Spinal cord (tissue), 10 donors: ENCODE measurements at places on chromosomes 3 and 15.

GRCh38 chr3:32297366-32297765, 58.9 kb downstream of the CMTM8 start:
- DNase-seq = no peak

GRCh38 chr15:51768018-51768417, 16.6 kb downstream of the TMOD2 start:
- no peak for DNase-seq

- DNase-seq = peak; percentile 65
These were observed 279.4 kb upstream of the TLE3 start for GRCh38 chr15:70376929-70377691.

- no peak for DNase-seq
These were observed 7.9 kb upstream of the BNC1 start for GRCh38 chr15:83292317-83292716.

DNA sequence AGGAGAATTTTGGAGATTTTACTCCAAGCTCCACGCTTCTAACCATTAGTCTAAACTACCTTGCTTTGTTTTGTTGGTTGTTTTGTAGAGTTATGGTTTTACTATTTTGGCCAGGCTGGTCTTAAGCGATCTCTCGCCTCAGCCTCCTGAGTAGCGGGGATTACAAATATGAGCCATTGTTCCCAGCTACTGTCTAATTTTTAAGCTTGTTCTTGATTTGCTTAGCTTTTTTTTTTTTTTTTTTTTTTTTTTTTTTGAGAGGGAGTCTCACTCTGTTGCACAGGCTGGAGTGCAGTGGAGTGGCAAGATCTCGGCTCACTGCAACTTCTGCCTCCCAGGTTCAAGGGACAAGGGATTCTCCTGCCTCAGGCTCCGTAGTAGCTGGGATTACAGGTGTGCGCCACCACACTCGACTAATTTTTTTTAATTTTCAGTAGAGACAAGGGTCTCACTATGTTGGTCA, 28.5 kb downstream of the EFCAB12 start:
- no peak for DNase-seq

DNA sequence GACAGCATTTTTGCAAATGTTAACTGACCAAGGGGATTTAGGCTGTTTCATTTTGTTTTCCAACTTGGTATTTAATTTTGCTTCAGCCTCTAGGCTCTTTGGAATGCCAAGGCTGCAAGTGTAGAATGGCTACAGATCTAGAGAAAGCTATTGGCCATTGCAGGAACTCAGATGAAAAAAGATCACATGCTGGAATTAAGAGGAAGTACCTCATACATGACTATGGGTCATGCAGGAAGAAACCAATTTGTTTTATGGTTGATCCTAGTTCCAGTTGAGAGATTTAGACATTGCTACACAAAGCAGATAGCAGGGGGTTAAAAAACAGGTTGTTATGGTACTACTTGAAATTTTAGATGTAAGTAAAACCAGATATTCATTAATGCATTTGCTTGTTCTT, 12.7 kb upstream of the CLDN16 start:
- DNase-seq = no peak

DNA sequence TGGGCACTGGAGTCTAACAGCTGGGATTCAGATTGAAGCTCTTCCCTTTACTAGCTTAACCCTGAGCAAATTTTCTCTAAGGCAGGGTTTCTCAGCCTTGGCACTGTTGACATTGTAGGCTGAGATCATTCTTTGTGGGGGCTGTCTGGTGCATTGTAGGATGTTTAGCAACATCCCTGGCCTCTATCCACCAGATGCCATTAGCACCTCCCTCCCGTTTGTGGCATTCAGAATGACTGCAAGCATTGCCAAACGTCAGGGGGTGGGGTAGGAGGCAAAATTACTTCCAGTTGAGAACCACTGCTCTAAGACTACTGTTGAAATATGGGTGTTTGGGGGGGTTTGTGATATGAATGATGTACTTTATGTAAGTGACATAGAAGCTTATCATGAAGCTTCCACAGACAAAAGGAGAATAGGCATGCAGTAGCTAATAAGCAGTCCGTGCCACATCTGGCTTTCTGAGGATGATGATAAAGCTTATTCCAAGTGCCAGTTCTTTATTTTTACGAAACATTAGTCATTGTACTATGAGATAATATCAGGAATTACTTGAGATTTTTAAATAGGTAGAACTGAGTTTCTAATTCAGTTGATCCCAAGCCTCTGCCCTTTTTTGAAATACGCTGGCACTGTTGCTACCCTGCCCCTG, 39.3 kb downstream of the NKIRAS1 start:
- peak; percentile 76 for DNase-seq

- DNase-seq = no peak
These were observed 50.7 kb upstream of the RAD18 start for GRCh38 chr3:9013782-9014563.

- DNase-seq = no peak
These were observed 26.4 kb downstream of the FAH start for GRCh38 chr15:80179025-80179759.

DNA sequence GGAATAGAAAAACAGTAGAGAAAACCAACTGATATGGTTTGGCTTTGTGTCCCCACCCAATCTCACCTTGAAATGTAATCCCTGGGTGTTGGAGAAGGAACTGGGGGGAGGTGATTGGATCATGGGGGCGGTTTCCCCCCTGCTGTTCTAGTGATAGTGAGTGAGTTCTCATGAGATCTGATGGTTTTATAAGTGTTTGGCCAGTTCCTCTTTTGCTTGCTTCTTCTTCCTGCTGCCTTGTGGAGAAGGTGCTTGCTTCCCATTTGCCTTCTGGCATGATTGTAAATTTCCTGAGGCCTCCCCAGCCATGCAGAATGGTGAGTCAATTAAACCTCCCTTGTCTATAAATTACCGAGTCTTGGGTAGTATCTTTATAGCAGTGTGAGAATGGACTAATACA, 48.4 kb downstream of the EOMES start:
- no peak for DNase-seq

- DNase-seq = no peak
These were observed 19.5 kb downstream of the DUSP7 start for GRCh38 chr3:52036829-52037228.

GRCh38 chr3:147117631-147118030, 288.7 kb downstream of the ZIC4 start:
- no peak for DNase-seq

GRCh38 chr15:51623386-51623938, 891 bp upstream of the DMXL2 start:
- DNase-seq = peak; percentile 13

DNA sequence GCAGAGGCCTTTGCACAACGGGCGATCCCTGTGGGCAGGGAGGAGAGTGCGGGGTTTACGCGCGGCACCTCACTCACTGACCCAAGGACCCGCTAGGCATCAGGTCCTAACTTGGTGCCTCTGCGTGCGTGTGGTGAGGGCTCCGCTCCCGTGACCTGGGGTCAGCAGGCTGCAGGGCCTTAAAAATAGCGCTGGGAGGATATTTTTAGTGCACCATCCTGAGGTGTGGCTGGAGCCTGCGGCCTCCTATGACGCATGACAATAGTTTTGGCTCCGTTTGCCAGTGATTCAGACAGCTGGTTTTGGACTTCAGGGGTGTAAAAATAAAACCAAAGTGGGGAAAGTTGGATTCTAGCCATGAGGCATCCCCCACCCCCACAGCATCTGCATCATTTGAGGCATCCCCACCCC, 139.0 kb downstream of the FAM43A start:
- DNase-seq = no peak

DNA sequence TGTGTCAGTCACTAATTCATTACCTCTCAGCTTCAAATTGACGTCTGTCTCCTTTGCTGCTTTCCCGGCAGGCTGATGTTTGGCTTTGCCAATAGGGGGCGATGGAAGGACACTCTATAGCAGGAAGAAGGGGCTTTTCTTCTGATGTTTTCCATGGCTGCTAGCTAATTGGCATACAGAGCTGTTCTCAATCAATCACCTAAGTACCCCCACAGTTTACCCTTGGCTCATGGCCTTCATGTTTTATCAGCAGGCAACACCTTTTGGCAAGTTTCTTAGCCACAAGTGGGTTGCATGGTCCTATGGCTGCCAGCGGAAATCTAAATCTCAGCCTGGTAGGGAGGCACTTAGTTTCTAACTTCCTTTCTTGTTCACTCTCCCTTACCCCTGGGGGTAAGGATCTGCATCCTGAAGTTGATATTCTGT, 45.0 kb downstream of the ESYT3 start:
- DNase-seq = peak; percentile 36

DNA sequence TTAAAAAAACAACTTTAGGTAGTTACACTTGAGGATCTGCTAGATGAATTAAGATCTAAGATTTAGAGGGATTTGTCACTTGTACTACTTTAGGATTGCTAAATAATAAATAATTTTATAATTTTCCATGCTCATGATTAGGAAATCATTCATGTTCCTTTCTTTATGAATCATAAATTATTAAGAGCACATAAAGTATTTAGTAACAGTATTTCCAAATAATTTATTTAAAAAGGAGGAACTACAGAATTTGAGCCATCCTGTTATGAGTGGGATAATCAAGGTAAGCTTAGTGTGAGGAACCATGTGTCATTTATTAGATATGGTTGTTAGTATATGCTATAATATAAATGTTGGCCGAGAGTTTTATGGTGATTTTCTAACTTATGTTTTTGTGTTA, 37.5 kb upstream of the C3orf38 start:
- no peak for DNase-seq

DNA sequence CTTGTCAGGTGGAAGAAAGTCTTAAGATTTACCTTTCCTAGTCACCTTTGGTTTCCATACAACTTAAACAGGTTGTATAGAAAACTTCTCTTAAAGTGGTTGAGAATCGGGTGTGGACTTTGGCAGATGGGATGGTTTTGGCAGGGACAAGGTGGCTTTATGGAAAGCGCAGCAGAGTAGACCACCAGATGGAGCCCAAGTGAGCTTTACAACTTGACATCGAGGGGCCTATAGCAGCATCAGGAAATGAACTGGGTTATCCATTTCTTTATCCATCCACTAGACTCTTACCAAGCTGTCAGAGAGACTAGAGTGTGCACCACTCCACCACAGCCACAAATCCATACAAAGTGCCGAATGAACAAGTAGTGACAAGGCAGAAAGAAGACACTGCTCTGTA, 85.3 kb upstream of the MBNL1 start:
- peak; percentile 61 for DNase-seq

DNA sequence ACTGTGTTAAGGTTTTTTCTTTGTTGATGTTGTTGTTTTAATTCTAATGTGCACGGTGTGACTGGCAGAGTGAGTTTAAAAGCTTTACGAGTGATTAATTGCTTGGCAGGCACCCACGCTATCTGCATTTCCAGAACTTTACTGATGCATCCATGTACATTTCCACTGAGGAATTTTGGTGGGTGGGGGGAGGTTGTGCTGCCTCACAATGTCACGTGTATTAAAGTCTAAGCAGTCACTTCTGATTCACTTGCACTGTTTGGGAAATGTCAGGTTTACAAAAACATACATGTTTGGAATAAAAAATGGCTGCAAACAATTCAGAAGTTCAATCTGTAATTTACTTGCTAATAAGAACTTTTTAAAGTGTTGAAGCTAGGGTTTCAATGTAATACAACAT, 38.5 kb upstream of the CTDSPL start:
- DNase-seq = no peak

GRCh38 chr3:171807806-171808205, 2.5 kb downstream of the PLD1 start:
- no peak for DNase-seq

- no peak for DNase-seq
These were observed 267.5 kb downstream of the SLCO3A1 start for GRCh38 chr15:92121047-92121446.

DNA sequence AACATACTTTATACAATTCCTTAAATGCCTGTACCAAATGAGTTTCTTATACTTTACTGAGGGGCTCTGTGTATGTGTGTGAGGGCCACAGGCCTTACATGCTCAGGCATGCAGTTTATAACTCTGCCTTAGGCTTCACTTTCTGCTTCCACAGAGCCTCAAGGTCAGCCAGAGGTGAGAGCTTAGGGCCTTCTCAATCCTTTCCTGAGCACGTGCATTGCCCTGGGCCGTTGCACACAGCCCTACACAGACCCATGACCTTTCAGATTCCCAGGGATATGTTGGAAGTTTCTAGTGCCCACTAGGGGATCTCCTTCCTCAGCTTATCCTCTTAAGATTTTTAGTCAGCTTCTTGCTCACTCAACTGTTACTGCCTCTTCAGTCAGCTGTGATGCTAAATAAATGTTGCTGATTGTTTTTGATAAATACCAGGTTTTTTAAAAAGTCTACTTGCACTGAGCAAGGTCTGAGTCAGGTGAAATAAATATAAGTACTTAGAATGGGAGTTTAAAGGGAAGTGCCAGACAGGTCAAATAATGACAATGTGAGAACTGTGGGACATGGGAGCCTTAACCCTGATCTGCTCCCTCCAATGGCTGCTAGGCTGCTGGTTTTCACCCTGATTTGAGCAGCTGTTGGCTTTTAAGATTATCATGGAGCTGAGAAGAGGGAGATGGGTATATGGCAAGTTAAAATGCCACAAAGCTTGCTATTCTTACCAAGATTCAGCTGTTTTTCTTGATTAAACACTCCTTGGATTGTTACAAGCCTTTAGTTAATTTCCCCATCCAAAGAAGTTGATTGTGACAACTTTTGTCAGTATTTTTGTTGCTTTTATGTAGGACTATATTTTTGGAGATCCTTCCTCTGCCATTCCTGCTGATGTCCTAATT, 169.5 kb downstream of the PLD1 start:
- no peak for DNase-seq

DNA sequence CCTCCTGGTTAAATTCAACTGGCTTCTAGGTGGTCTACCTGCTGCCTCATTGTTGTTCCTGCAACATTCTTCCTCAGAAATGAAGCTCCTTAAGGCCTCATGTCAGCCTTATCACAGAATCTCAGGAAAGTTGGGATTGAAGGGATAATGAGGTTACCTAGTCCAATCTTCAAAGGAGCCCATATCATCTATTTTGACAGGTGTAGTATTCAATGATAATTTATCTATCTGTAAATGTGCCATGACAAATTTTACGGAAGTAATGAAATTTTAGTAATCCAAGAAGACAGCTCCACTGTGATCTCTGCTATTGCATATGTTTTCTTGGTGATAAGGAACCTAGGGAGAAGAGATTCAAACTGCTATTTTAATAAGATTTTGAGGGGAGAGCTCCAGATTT, 973.8 kb downstream of the ROBO2 start:
- DNase-seq = no peak

DNA sequence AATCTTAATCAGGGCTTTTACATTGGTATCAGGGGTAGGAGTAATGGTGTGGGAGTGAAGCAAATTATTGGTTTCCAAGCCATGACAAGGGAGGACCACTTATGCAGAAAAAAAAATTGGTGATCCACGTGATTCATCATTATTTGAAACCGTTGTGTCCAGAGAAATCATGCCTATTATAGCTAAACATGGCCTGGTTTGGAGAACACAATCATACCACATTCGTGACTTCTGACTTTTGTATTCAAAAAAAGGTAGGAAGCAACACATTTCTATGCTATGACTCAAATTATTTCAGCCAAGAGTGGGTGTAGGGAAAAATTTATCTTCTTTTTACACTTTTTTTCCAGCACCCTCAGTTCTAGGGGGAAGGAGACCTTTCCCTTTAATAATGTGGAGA, 924.3 kb upstream of the GBE1 start:
- DNase-seq = no peak

- DNase-seq = no peak
These were observed 816.3 kb upstream of the CFAP20DC start for GRCh38 chr3:59866076-59866475.

GRCh38 chr15:29990035-29990434, 92.7 kb upstream of the GOLGA8J start:
- DNase-seq = no peak
